ENCODE measurements at places on chromosomes 6 and 20. TPM values are rescaled to one million over a fixed set of nuclear protein-coding genes. Genes with fewer than 3 reads are reported as not detected.
A peak's percentile ranks its signal among the peaks of the same experiment; 100 is the strongest.

The SOX12 gene
- 6.1 TPM for total RNA-seq

The CYP24A1 gene
- total RNA-seq = not detected

The B3GALT4 gene
- total RNA-seq = 14.3 TPM

The C6orf47 gene
- 18.3 TPM for total RNA-seq

- DNase-seq = no peak
- H3K4me3 ChIP-seq = peak overlapping the region; percentile 100
- H3K36me3 ChIP-seq = no peaks in the 10 kb centered on the region
- peaks cover 3% of the 10 kb centered on the region for H3K4me1 ChIP-seq
- no peaks in the 10 kb centered on the region for H3K27me3 ChIP-seq
Observed at GRCh38 chr6:153003366-153003690, 819 bp upstream of the MTRF1L start.

GRCh38 chr6:13922750-13923149 is 2.0 kb upstream of the RNF182 start:
- DNase-seq = no peak
- H3K27ac ChIP-seq = no peak overlapping the region
- H3K27me3 ChIP-seq = no peaks in the 10 kb centered on the region
- no peaks in the 10 kb centered on the region for H3K4me1 ChIP-seq

DNA sequence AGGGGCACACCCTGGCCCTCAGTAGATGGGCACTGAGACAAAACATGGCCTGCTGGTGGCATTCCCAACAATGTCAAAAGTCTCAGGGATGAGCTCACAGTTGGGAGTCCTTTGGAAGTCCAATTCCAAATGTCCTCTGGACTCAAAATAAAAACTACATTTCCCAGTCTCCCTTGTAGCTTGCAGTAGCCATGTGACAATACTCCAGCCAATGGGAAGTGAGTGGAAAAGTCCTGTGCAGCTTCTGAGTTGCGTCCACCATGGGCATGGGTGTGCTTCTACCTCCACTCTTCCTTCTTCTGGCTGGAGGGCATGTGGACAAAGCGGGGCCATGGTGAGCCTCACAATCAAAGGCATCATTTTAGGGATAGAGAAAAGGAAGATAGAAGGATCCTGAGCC is 5.8 kb upstream of the ADAM33 start:
- H3K4me1 ChIP-seq = no peaks in the 10 kb centered on the region
- H3K27me3 ChIP-seq = no peaks in the 10 kb centered on the region
- peak; percentile 43 for DNase-seq
- H3K4me3 ChIP-seq = no peak overlapping the region
- no peak overlapping the region for H3K27ac ChIP-seq

DNA sequence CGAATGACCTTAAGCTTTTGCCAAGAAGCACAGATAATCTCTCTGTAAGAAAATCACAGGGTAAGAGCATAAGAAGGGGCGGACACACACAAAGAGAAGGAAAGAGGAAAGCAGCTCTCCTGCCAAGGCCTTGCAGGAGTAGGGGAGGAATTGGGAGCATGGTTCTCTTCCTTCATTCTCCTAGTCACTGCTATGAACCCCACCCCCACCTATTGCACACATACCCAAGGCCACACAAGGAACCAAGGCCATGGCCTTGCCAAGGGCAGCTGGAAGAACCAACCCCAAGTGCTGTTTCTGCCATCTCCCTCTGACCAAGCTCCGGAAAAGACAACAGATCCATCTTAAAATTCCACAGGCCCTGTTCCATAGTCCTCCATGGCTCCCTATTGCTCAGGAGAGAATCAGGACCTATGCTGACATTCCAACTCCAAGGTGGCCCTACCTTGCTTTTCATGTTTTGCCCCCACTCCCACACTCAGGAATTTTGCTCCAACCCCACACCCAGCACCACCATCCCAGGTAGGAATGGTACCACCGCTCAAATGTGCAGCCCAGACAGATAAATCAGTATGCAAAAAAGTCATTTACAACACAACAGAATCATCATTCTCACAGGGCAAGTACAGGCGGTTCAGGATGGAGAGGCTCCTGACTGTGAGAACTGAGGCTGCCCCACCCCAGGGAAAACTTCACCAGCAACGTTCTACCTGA is 31.3 kb downstream of the TRAM2 start:
- no peak overlapping the region for H3K4me3 ChIP-seq
- no peak overlapping the region for H3K27ac ChIP-seq
- H3K36me3 ChIP-seq = no peaks in the 10 kb centered on the region
- no peak for DNase-seq

DNA sequence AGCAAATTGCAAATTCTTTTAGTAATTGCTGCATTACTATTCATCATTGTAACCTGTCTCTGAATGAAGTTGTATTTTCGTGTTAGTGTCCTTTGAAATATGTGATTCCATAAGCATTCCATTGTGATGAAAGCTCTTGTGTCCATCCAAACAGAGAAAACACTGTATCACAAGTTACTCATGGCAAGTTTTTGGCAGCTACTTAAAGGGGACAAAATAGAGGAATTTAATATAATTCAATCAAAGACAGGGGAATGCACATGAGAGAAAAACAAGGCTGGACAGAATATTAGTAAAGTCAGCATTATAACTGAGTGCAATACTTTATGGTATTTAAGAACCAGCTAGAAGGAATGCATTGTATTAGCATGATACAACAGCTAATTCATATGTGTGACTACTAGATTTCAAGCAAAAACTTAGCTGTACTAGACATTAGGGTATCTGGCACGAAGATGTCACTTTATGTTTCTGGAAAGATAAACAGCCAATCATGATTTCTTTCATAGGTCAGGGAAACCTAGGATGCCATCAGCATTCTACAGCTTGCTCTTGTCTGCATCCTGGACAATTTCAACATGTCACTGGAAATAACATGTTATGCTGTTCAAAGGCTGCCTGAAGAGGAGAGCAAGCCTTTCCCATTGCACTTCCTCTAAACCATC is 270.6 kb upstream of the MARCKS start:
- H3K4me1 ChIP-seq = no peaks in the 10 kb centered on the region
- H3K27me3 ChIP-seq = no peaks in the 10 kb centered on the region
- DNase-seq = no peak
- no peaks in the 10 kb centered on the region for H3K36me3 ChIP-seq
- no peak overlapping the region for H3K4me3 ChIP-seq
- H3K27ac ChIP-seq = no peak overlapping the region

- no peaks in the 10 kb centered on the region for H3K36me3 ChIP-seq
- H3K27ac ChIP-seq = no peak overlapping the region
- peaks cover 2% of the 10 kb centered on the region for H3K27me3 ChIP-seq
Observed at GRCh38 chr6:32298632-32299336, 72.9 kb downstream of the TSBP1 start.

DNA sequence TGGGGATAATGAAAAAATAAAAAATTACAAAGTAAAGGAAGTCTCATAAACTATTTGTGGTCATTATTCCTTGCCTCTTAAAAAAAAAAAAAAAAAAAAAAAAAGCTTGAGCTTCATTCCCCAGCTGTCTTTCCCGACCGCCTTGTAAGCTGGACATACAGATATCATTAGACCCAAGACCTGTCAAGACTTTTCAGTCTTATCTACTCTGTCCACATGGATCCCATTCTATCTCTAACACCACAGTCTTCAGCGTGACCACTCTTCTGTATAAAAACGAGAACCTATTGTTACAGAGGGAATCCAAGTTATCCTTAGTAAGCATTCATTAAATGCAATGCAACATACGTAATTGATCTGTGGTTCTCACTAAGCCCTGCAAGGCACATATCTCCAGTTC is 423.5 kb downstream of the MEI4 start:
- no peaks in the 10 kb centered on the region for H3K36me3 ChIP-seq
- no peaks in the 10 kb centered on the region for H3K27me3 ChIP-seq
- H3K4me1 ChIP-seq = no peaks in the 10 kb centered on the region

DNA sequence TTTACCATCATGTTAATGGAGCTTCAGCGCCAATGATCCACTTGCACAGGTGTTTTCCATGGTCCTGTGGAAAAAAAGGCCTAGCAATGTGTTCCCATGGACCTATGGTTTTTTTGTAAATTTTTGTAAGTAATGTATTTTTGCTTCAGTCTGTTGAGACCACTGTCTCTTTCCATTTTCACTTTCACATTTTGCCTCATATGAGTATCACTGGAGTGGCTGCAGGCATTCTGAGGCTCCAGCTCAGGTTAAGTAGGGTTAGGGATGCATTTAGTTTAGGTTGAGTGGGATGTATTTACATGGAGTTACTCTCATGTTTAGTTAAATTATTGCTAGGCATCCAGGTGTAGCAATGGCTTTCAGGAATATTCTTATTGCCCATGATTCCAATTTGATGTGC is 19.2 kb upstream of the LMBRD1 start:
- no peaks in the 10 kb centered on the region for H3K36me3 ChIP-seq
- no peak overlapping the region for H3K27ac ChIP-seq
- no peaks in the 10 kb centered on the region for H3K27me3 ChIP-seq
- no peaks in the 10 kb centered on the region for H3K4me1 ChIP-seq
- no peak overlapping the region for H3K4me3 ChIP-seq

GRCh38 chr20:872855-873520 is 39.5 kb downstream of the FAM110A start:
- no peak for DNase-seq
- H3K4me3 ChIP-seq = no peak overlapping the region
- no peaks in the 10 kb centered on the region for H3K27me3 ChIP-seq
- no peaks in the 10 kb centered on the region for H3K4me1 ChIP-seq

DNA sequence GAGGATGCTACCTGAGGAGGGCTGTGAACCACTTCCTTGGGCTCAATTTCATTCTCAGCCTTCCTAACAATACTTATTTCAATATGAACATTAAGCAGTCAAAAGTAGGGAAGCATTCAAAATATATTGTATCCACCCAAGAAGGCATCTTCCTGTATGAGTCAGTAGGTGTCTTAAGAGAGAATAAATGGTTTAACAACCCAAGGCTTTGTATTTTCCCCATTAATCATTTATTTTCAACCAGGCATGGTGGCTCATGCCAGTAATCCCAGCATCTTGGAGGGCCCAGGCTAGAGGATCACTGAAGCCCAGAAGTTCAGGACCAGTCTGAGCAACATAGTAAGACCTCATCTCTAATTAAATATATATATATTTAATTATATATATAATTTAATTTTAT is 74.5 kb upstream of the MARCKS start:
- H3K27ac ChIP-seq = no peak overlapping the region
- no peaks in the 10 kb centered on the region for H3K27me3 ChIP-seq
- DNase-seq = no peak
- no peaks in the 10 kb centered on the region for H3K36me3 ChIP-seq
- H3K4me3 ChIP-seq = no peak overlapping the region
- H3K4me1 ChIP-seq = no peaks in the 10 kb centered on the region

GRCh38 chr20:49687595-49688567 is 25.8 kb downstream of the B4GALT5 start:
- H3K27ac ChIP-seq = peak overlapping the region; percentile 51
- no peaks in the 10 kb centered on the region for H3K36me3 ChIP-seq
- no peak overlapping the region for H3K4me3 ChIP-seq
- H3K4me1 ChIP-seq = peaks cover 6% of the 10 kb centered on the region
- H3K27me3 ChIP-seq = no peaks in the 10 kb centered on the region

- no peak for DNase-seq
- H3K36me3 ChIP-seq = no peaks in the 10 kb centered on the region
- no peak overlapping the region for H3K27ac ChIP-seq
- peaks cover 2% of the 10 kb centered on the region for H3K4me1 ChIP-seq
- no peak overlapping the region for H3K4me3 ChIP-seq
- no peaks in the 10 kb centered on the region for H3K27me3 ChIP-seq
Observed at GRCh38 chr6:70684794-70685493, 17.3 kb downstream of the SMAP1 start.

- H3K27me3 ChIP-seq = no peaks in the 10 kb centered on the region
- no peak overlapping the region for H3K4me3 ChIP-seq
- no peak overlapping the region for H3K27ac ChIP-seq
- no peaks in the 10 kb centered on the region for H3K36me3 ChIP-seq
Observed at GRCh38 chr6:157821342-157822033, 1.6 kb upstream of the SNX9 start.

GRCh38 chr6:163414117-163414945 is at the start of gene QKI:
Gene QKI (plus strand): TSS chr6:163414718. CDS start chr6:163415194, 476 bp downstream.
- no peaks in the 10 kb centered on the region for H3K27me3 ChIP-seq
- peak within 1 kb of the TSS; percentile 99 for H3K27ac ChIP-seq
- H3K4me1 ChIP-seq = no peaks in the 10 kb centered on the region
- peak; percentile 93 for DNase-seq

DNA sequence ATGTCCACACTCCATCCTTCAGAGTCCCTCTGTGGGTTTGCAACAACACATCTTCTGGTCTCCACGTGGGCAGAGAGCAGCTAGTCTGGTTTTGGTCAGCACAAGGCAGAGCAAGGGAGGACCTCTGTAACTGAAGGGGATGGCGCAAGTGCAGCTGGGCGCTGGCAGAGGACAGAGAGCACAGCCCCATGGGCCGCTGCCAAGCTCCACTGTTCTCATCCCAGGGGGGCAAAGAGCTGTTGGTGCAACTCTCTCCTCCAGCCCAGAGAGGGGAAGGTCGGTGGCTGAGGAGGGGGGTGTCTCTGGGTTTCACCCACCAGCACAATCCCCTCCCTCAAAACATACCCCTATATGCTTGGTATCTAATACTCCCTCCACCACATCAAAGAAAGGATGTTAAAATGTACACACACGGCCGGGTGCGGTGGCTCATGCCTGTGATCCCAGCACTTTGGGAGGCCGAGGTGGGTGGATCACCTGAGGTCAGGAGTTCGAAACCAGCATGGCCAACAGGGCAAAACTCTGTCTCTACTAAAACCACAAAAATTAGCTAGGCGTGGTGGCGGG is 9.1 kb downstream of the ATP9A start:
- H3K4me3 ChIP-seq = no peak overlapping the region
- H3K27me3 ChIP-seq = no peaks in the 10 kb centered on the region
- H3K4me1 ChIP-seq = no peaks in the 10 kb centered on the region
- DNase-seq = no peak
- no peak overlapping the region for H3K27ac ChIP-seq
- no peaks in the 10 kb centered on the region for H3K36me3 ChIP-seq

GRCh38 chr6:67221226-67221625 is 1413.9 kb upstream of the ADGRB3 start:
- no peak for DNase-seq
- H3K27ac ChIP-seq = no peak overlapping the region
- no peaks in the 10 kb centered on the region for H3K36me3 ChIP-seq
- H3K4me1 ChIP-seq = no peaks in the 10 kb centered on the region
- H3K4me3 ChIP-seq = no peak overlapping the region

GRCh38 chr20:13302647-13303450 is 81.8 kb downstream of the ISM1 start:
- no peak overlapping the region for H3K27ac ChIP-seq
- H3K4me1 ChIP-seq = no peaks in the 10 kb centered on the region
- no peaks in the 10 kb centered on the region for H3K27me3 ChIP-seq

DNA sequence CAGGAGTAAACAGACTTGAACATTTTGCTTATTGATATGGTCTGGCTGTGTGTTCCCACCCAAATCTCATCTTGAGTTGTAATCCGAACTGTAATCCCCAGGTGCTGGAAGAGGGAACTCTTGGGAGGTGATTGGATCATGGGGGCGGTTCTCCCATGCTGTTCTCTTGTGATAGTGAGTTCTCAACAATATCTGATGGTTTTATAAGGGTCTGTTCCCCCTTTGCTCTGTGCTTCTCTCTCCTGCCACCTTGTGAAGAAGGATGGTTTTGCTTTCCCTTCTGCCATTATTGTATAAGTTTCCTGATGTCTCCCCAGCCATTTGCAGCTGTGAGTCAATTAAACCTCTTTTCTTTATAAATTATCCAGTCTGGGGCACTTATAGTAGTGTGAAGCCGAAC is 40.0 kb downstream of the MYLIP start:
- H3K4me3 ChIP-seq = no peak overlapping the region
- H3K27ac ChIP-seq = no peak overlapping the region
- H3K4me1 ChIP-seq = no peaks in the 10 kb centered on the region
- no peaks in the 10 kb centered on the region for H3K27me3 ChIP-seq
- no peaks in the 10 kb centered on the region for H3K36me3 ChIP-seq

- H3K4me1 ChIP-seq = no peaks in the 10 kb centered on the region
- no peaks in the 10 kb centered on the region for H3K36me3 ChIP-seq
Observed at GRCh38 chr6:70221025-70221714, 81.7 kb downstream of the COL9A1 start.

All from aorta (tissue), 5 donors.